ENCODE measurements at places on chromosomes 1 and 21. TPM values are rescaled to one million over a fixed set of nuclear protein-coding genes. Genes with fewer than 3 reads are reported as not detected.

Gene SPAG17
- total RNA-seq: 40.0 TPM

Gene PRRX1
- 37.5 TPM for total RNA-seq

Gene TRIM67
- total RNA-seq: not detected

Gene SPRR1B
- total RNA-seq: not detected

Gene BNIPL
- total RNA-seq: 8.6 TPM

Gene BEST4
- total RNA-seq: 1.4 TPM

Gene CSF1
- 65.3 TPM for total RNA-seq

Gene AVPR1B
- not detected for total RNA-seq

Gene TCHH
- 0.03 TPM for total RNA-seq

Gene SPRR4
- total RNA-seq: not detected

Gene NOS1AP
- total RNA-seq: 1.8 TPM

Gene BEND5
- total RNA-seq: 10.1 TPM

Gene KCNH1
- 0.31 TPM for total RNA-seq

Gene MYCL
- 6.0 TPM for total RNA-seq

Gene FCRL5
- 5.9 TPM for total RNA-seq

Gene IL6R
- 79.7 TPM for total RNA-seq
